Prostate gland (tissue), 2 donors: ENCODE measurements at places on chromosomes 3 and 15. TPM values are rescaled to one million over a fixed set of nuclear protein-coding genes. Genes with fewer than 3 reads are reported as not detected.

DNA sequence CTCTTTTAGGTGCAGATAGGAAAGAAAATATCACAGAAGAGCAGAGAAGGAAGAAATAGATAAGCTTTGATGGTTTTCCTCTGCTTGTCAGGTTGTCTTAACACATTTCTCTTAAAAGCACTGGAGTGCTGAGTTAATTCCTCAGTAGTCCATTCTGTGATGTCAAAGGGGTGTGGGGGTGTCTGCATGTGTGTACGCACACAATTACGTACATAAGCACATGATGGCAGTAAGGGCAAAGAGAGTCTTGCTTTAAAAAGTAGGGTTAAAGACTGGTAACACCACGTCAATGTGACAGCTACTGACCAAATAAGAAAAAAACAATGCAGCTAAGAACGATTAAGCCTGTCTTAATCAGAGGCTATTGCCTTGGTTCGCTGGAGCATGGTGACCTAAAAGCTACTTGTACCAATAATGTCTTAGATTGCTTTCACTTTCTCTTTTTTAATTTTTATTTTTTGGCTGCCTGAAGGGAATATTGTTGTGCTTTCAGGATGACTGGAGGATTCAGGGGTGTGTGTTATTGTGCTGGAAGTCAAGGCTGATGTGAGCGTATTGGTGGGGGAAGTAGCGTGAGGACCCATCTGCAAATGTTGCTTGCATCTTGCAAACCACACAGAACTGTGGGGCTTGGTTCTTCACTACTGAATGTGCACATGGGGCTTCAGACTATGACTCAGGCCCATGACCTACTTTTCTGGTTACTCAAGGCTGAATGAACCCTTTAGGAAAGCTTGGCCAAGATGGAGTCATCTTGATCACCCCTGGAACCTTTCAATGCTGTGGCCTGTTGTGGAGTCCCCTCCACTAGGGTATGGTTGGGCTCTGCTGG lies 417.8 kb upstream of the TPM1 start:
- no peak for DNase-seq

DNA sequence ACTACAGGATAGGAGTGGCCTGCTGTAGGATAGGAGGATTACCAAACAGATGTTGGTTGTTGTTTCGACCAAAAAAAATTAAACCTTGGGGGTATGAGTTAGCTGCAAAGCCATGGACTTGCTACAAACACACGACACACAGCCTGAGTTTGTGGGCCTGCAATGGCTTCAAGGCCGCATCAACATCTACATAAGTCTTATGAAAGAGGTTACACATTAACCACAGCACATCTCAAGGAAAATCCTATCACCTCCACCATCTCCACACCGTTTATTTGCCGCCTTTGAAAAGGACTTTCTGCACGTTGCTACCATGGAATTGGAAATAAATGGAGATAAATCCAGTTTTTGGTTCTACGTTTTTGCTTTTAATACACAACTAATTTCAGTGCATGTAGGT lies 23.0 kb downstream of the LRIG1 start:
- DNase-seq: no peak

GRCh38 chr3:112327371-112327951 lies 5.5 kb upstream of the CD200 start:
- DNase-seq: peak; percentile 33

DNA sequence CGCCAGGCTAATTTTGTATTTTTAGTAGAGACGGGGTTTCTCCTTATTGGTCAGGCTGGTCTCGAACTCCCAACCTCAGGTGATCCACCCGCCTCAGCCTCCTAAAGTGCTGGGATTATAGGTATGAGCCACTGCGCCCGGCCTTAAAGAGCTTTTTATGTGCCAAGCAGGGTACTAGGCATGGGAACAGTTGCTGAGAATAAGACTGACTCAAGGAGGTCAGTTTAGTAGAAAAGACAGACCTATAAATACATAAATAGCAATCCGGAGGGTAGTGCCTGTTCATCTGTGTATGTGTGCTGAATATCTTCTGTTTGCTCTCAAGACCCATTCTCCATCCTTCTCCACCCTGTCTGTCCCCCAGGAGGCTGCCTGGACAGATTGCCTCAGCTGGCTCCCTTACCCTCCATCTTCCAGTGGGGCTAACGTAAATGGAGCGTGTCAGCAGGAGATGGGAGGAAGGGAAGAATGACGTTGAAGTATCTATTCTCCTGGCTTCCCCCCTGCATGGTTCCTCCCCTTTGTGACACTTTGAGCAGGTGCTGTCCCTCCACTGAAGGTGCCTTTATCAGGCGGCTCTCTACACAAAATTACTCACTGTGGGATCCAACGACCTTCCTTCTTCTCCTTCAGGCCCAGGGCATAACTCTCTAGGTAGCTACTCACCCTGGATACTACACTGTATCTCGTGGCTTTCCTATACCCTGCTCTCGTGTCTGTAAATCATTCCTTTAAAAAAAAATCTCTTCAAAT lies 31.1 kb downstream of the FBXO40 start:
- DNase-seq: no peak

GRCh38 chr3:157581371-157581770 lies 78.2 kb upstream of the VEPH1 start:
- DNase-seq: no peak

- no peak for DNase-seq
Observed at GRCh38 chr3:4503050-4503449, 9.9 kb downstream of the ITPR1 start.

DNA sequence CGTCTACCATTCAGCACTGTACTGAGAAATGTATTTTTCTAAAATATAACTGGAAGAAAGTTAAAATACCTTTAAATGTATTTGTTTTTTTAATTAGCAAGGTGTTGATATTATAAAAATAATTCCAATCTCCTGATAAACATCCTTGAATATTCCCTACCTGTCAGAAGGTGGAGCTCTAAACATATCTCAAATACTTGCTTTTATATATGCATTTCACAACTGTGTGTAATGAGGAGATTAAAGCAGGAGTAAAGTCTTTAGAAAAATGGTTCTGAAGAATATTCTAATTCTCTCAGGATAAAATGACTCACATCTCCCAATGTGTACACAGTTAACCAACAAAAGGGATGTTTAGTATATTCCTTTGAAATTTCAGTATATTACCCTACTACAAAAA lies 422.7 kb downstream of the PLCL2 start:
- DNase-seq: no peak

DNA sequence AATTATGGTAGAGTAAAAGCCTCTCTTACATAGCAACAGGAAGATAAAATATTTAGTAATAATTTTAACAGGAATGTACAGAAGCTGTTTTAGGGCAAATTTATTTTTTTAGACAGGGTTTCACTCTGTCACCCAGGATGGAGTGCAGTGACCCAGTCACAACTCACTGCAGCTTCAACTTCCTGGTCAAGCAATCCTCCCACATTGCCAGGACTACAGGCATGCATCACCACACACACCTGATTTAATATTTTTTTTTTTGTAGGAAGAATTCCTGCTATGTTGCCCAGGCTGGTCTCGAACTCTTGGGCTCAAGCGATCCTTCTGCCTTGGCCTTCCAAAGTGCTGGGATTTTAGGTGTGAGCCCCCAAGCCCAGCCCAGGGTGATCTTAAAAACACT lies 61.1 kb downstream of the PCCB start:
- no peak for DNase-seq

DNA sequence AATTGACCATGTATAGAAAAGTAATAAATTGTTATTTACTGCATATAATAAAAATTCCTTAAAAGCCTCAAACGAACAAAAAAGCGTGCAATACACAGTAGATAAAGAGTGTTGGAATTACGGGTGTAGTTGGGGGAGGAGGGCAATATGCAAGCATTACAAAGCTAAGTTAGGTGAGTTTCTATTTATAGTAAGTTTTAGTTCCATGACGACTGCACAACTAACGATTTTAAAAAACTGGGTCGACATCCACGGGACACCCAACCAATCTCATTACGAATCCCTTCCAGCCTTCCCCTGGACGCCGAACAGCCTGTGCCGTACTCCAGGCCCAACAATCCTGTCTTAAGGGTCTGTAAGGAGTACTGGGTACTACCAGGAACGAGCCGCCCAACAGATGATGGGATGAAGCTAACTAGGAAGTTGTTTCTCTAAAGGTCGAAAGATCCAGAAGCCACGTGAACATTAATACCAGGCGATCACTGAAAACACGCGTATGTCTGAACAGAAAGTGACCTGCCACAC lies 677 bp downstream of the POLQ start:
- no peak for DNase-seq

- DNase-seq: no peak
Observed at GRCh38 chr3:174016186-174016585, 618.6 kb downstream of the NLGN1 start.

DNA sequence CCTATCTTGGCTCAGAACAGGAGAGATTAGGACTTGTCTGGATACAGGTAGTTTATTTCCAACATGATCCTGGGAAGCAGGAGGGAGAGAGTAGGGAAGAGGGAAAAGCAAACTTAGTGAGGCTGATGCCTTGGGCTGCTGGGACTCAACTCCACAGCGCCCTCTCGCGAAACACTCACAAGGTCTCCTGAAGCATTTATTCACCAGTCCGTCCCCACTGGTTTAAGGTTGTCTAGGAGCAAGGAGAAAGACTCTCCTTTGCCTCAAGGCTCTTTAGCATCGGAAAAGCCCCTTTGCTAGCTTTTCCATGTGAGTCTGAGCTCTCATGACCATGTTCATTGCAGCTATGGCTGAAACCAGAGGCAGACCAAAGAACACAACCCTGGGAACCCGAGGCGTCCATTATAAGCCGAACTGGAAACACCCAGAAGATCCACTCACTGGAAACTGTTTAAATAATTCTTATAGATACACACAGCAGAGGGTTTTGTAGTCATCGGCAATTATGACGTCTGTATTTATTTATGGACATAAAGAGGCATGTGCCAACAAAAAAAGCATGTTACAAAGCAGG lies 244.5 kb downstream of the CD47 start:
- peak; percentile 74 for DNase-seq

DNA sequence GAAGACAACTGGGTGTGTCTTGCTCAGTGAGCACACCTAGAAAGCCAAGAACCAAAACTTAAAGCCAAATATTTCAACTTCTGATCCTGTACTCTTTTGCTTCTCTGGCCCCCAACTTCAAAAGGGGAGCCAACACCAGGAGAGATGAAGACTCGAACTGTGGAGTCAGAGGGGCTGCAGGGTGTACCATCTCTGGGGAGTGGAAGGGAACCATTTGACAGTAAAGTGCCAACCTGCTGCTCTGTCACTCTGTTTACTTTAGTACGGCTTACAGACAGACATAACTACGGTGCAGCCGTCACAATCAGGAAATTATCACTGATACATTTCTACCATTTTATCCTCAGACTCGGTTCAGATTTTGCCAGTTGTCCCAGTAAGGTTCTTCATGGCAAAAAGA lies 1.6 kb downstream of the FBXO22 start:
- no peak for DNase-seq

DNA sequence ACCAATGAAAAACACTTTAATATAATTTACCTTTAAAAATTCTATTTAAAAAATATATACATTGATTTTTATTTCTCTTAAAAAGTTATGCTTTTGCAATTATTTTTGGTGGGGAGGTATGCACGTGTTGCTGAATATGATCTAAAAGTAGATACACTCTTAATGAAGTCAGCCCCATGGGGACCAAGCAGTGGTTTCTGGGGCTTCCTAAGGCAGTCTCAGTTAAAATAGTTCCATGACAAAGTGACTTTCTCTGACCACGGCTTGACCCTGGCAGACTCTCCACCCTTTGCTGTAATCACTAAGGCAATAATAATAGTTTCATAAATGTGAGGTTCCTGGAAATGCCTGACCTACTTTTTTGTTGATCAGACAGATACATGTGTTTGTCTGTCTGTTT lies 50.4 kb downstream of the CCR4 start:
- DNase-seq: no peak

DNA sequence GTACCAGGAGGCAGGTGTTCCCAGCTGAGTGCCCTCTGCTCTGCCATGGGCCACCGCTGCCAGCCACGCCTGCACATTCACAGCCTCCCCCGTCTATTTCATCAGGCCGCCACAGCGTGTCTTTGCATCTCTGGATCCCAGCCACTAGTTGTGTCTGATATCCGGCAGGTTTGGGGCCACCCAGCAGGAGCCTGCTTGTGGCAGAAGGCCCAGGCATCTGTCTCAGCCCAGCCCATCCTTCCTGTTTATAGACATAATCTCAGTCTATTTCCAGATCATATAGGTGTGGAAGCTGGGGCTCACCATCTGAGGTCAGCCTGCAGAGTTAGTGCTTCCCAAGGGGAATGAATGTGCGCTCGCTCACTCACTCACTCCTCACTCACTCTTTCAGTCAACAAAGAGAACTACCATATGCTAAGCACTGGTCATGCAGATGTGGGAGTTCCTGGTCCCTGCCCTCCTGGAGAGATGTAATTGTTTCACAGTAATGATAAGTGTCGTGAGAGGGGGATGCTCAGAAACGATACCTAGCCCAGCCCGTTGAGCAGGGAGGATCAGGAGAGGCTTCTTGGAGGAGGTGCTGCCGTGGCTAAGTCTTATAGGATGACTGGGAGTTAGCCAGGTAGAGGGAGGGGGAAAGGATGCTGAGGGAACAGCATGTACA lies 60.6 kb downstream of the FGD5 start:
- no peak for DNase-seq

DNA sequence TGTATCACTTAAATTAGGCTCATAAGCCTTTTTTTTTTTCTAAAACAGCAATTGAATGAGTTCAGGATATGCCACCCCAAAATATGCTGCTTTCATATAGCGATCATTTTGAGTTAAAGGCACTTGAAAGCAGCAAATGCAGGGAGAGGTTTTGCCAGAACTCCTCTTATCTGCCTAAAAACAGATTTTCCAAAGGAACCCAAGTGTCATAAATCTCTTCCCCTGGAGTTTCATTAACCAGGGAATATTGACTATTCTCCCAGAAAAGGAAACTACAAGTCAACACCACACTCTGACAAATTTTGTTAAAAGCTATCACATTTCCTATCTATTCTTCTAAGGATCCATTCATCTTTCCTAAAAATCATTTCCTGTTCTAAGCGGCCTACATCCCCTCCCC lies 11.3 kb downstream of the DNAAF4 start:
- no peak for DNase-seq

GRCh38 chr3:161222662-161223061 lies 1.6 kb downstream of the NMD3 start:
- DNase-seq: no peak

DNA sequence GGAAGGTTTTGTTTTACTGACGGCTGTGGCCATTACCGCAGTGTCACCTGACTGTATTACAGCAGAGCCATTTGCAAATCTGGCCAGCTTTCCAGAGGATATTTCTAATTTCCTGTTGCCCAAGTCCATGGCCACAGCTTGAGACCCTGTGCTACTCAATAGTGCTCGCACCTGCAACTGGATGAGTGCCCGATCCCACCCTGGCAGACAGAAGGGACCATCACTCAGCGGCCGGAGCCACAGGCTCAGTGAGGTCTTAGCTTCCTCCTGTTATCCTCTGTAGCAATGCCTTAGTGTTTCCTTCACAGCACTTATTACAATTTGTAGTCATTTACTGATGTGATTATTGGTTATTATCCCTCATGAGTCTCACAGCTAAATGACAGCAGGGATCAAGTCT lies 184.8 kb downstream of the LRRN1 start:
- no peak for DNase-seq

MYL3 gene
- total RNA-seq: not detected

TFRC gene
- 33.8 TPM for total RNA-seq

ARNT2 gene
- total RNA-seq: 43.7 TPM

GJD2 gene
- not detected for total RNA-seq

TMEM41A gene
- total RNA-seq: 24.5 TPM

STRA6 gene
- total RNA-seq: 0.77 TPM

FANCD2OS gene
- 1.1 TPM for total RNA-seq

MUC20 gene
- 49.0 TPM for total RNA-seq

ZPLD1 gene
- not detected for total RNA-seq

TEX55 gene
- 6.6 TPM for total RNA-seq
